ENCODE measurements at places on chromosomes 16 and 17. TPM values are rescaled to one million over a fixed set of nuclear protein-coding genes. Genes with fewer than 3 reads are reported as not detected.

GRCh38 chr17:72913142-72913682, 179.3 kb downstream of the SLC39A11 start:
- H3K27me3 ChIP-seq = no peaks in the 10 kb centered on the region
- no peak overlapping the region for H3K4me3 ChIP-seq
- H3K36me3 ChIP-seq = no peaks in the 10 kb centered on the region
- no peaks in the 10 kb centered on the region for H3K4me1 ChIP-seq

- no peaks in the 10 kb centered on the region for H3K27me3 ChIP-seq
- no peak overlapping the region for H3K27ac ChIP-seq
- no peak for DNase-seq
- no peaks in the 10 kb centered on the region for H3K36me3 ChIP-seq
- H3K4me1 ChIP-seq = peaks cover 33% of the 10 kb centered on the region
- no peak overlapping the region for H3K4me3 ChIP-seq
Measured at GRCh38 chr17:18963126-18964017, 11.4 kb downstream of the SLC5A10 start.

- no peaks in the 10 kb centered on the region for H3K36me3 ChIP-seq
- H3K4me3 ChIP-seq = no peak overlapping the region
- no peaks in the 10 kb centered on the region for H3K4me1 ChIP-seq
- H3K27me3 ChIP-seq = peaks cover 5% of the 10 kb centered on the region
Measured at GRCh38 chr16:31377210-31377903, 15.8 kb upstream of the ITGAD start.

DNA sequence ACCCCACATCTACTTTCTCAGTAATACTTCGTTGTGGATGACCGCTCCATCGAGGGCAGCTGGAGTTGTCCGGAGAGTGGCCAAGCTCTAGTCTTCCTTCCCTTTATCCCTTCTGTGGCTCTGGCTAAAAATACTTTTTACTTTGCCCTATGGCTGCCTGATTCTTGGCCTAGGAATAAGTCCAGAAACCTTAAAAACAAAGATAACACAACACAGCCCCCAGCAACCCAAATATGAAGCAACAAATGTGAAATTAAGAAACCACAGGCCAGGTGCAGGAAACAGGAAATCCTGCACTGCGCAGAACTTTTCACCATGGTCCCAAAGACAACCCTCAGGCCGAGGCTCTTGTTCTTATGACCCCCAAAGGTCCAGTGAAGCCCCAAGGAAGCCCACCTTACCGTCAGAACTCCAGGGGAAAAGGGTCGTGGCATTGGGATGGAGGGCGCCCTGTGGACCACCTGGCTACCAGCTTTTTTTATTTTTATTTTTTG, 26.0 kb downstream of the TK2 start:
- no peaks in the 10 kb centered on the region for H3K4me1 ChIP-seq
- H3K27ac ChIP-seq = no peak overlapping the region
- no peaks in the 10 kb centered on the region for H3K27me3 ChIP-seq
- DNase-seq = peak; percentile 55

DNA sequence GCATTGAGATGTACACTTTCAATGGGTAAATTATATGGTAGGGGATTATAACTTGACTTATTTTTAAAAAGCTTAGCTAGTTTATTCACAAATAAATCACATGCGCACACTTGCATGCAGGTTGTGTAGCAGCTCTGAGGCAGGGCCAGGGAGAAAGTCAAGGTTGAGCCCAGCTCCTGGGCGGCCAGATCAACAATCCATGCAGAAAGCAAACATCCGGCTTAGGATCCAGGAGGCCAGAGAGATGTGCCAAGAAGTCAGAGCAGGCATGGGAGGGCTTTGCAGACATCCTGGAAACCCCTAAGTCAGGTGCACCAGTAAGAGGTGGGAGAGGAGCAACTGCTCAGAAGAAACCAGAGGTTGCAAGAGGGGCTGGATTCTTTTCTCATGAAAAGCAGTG, 186.5 kb downstream of the AXIN2 start:
- no peak for DNase-seq
- H3K27me3 ChIP-seq = no peaks in the 10 kb centered on the region
- no peaks in the 10 kb centered on the region for H3K36me3 ChIP-seq

DNA sequence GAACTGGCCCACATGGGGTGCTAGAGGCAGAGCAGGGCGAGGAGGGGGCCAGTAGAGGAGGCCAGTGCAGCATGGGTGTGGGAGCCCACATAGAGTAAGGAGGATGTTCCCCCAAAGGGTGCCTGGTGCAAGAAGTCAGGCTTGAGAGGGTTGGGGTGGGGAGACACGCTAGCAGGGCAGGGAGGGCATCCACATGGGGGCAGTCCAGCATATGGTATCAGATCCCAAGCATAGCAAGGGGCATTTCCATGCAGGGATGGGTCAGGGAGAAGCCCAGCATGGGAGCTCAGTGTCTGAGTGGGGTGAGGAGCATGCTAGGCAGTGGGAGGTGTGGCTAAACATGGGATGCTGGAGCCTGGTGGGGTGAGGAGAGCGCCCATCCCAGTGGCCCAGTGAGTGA, 213.7 kb downstream of the COPRS start:
- H3K27ac ChIP-seq = no peak overlapping the region
- no peak overlapping the region for H3K4me3 ChIP-seq
- H3K36me3 ChIP-seq = no peaks in the 10 kb centered on the region

GRCh38 chr17:9693755-9694154, 48.4 kb downstream of the USP43 start:
- H3K36me3 ChIP-seq = no peaks in the 10 kb centered on the region
- H3K4me3 ChIP-seq = no peak overlapping the region
- no peak overlapping the region for H3K27ac ChIP-seq
- no peaks in the 10 kb centered on the region for H3K4me1 ChIP-seq
- H3K27me3 ChIP-seq = no peaks in the 10 kb centered on the region

GRCh38 chr17:48510761-48511604, 19.8 kb downstream of the HOXB1 start:
- peak; percentile 76 for DNase-seq
- H3K4me3 ChIP-seq = no peak overlapping the region
- H3K36me3 ChIP-seq = no peaks in the 10 kb centered on the region

DNA sequence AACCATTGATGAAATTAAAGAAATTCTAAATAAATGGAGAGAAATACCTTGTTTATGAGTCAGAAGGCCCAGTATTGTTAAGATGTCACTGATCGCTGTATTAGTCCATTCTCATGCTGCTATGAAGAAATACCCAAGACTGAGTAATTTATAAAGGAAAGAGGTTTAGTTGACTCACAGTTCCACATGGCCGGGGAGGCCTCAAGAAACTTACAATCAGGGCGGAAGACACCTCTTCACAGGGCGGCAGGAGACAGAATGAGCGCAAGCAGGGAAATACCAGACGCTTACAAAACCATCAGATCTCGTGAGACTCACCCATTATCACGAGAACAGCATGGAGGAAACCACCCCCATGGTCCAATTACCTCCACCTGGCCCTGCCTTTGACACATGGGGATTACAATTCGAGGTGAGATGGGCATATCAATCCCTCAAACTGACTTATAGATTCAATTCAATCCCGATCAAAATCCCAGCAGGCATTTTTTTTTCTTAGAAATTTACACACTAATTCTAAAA, 157.2 kb downstream of the ENGASE start:
- H3K4me1 ChIP-seq = no peaks in the 10 kb centered on the region
- no peak for DNase-seq
- H3K4me3 ChIP-seq = no peak overlapping the region
- no peaks in the 10 kb centered on the region for H3K27me3 ChIP-seq

- H3K27me3 ChIP-seq = peaks cover 78% of the 10 kb centered on the region
- peak overlapping the region; percentile 36 for H3K4me3 ChIP-seq
- H3K4me1 ChIP-seq = no peaks in the 10 kb centered on the region
- peak; percentile 77 for DNase-seq
- H3K36me3 ChIP-seq = no peaks in the 10 kb centered on the region
- H3K27ac ChIP-seq = no peak overlapping the region
Measured at GRCh38 chr16:25066747-25067631, 44.6 kb upstream of the LCMT1 start.

DNA sequence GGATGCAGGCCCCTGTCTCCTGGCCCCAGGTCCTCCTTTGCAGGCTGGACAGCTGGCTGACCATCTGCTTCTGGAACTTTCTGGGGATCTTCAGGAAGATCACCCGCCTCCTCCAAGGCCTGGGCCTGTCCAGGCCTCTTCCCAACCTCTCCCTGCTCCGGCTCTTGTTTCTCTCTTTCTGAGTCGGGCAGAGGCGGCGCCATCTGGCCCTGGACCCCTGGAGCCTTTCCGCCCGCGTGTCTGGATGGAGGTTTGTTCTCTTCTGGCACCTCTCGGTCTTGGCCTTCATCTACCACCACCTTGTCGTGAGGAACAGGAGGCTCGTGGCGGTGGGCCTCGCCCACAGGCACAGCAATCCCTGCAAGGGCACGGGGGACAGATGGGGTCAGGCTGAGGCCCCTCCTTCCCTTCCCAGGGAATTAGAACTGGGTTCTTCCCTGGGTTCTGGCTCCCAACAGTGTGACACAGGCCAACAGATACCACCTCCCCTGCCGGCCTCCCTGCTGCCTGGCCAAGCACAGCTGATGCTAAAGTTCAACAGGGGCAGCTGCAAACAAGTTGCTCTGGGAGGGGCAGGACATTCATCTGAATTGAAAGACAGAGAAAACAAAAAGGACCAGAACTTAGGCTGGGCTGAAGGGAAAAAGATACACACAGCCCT, 13.3 kb downstream of the NDUFAF8 start:
- no peak overlapping the region for H3K4me3 ChIP-seq
- no peaks in the 10 kb centered on the region for H3K27me3 ChIP-seq
- peak overlapping the region; percentile 67 for H3K27ac ChIP-seq

DNA sequence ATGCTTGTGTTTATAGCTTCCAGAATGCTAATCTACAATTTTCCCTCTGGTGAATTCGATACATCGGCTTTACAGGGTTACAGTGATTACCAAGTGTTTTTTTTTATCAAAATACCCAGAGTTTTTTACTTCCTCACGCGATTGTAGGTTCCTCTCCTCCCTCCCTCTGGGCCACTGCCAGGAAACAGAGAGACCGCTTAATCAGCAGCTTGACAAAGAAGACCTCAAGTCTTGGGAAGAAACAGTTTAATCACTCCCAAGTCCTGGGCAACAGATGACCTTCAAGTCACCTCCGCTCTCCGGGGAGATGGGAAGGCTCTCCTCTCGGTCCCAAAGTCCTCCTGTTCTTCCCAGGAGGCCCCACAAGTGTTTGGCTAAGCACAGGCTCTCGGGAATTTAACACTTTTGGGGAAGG, 23.5 kb downstream of the SMTNL2 start:
- peak; percentile 89 for DNase-seq
- H3K4me3 ChIP-seq = no peak overlapping the region
- H3K27ac ChIP-seq = peak overlapping the region; percentile 96
- H3K27me3 ChIP-seq = no peaks in the 10 kb centered on the region
- peaks cover 72% of the 10 kb centered on the region for H3K4me1 ChIP-seq
- peaks cover 13% of the 10 kb centered on the region for H3K36me3 ChIP-seq

GRCh38 chr16:28098959-28099945, 35.7 kb upstream of the GSG1L start:
- H3K4me1 ChIP-seq = no peaks in the 10 kb centered on the region
- no peaks in the 10 kb centered on the region for H3K27me3 ChIP-seq
- H3K27ac ChIP-seq = no peak overlapping the region
- H3K36me3 ChIP-seq = peaks cover 25% of the 10 kb centered on the region
- no peak overlapping the region for H3K4me3 ChIP-seq
- no peak for DNase-seq

- no peaks in the 10 kb centered on the region for H3K36me3 ChIP-seq
- H3K4me1 ChIP-seq = peaks cover 20% of the 10 kb centered on the region
- H3K27me3 ChIP-seq = no peaks in the 10 kb centered on the region
- no peak for DNase-seq
- H3K4me3 ChIP-seq = no peak overlapping the region
Measured at GRCh38 chr16:87823181-87823929, 46.0 kb downstream of the SLC7A5 start.

GRCh38 chr16:50185005-50185505, 31.9 kb downstream of the TENT4B start:
- H3K27me3 ChIP-seq = no peaks in the 10 kb centered on the region
- H3K4me3 ChIP-seq = no peak overlapping the region
- peaks cover 6% of the 10 kb centered on the region for H3K4me1 ChIP-seq
- peak overlapping the region; percentile 27 for H3K27ac ChIP-seq
- H3K36me3 ChIP-seq = no peaks in the 10 kb centered on the region

- DNase-seq = no peak
- no peaks in the 10 kb centered on the region for H3K36me3 ChIP-seq
- H3K4me3 ChIP-seq = no peak overlapping the region
Measured at GRCh38 chr16:56649820-56650219, 1.9 kb upstream of the MT1B start.

DNA sequence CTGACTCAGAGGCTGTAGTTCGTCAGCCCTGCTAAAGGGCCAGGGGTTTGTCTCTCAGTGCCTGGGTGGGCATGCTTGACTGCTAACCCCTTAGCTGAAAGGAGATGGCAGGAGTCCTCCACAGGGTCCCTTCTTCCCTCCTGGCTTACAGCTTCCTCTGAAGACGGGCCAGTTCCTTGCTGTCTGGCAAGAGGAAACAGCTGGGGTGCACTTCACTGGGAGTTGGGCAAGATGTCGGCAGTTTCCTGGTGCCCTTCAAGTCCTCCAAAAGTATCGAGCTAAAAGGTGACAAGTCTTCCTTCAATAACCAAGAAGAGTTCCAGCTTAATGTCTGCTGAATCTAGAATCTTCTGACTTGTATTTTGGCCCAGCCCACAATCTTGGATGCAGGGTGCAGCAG, 23.4 kb downstream of the NUP85 start:
- no peak overlapping the region for H3K27ac ChIP-seq
- no peak overlapping the region for H3K4me3 ChIP-seq
- no peaks in the 10 kb centered on the region for H3K4me1 ChIP-seq
- peaks cover 50% of the 10 kb centered on the region for H3K36me3 ChIP-seq
- no peaks in the 10 kb centered on the region for H3K27me3 ChIP-seq
- no peak for DNase-seq

GRCh38 chr17:6936370-6937028, 59.4 kb upstream of the ALOX12 start:
- no peaks in the 10 kb centered on the region for H3K36me3 ChIP-seq
- H3K27me3 ChIP-seq = no peaks in the 10 kb centered on the region
- no peak overlapping the region for H3K27ac ChIP-seq

- H3K27me3 ChIP-seq = no peaks in the 10 kb centered on the region
- H3K4me3 ChIP-seq = no peak overlapping the region
Measured at GRCh38 chr17:31508288-31509094, 117.0 kb downstream of the RAB11FIP4 start.

GRCh38 chr17:58630883-58631522, 60.8 kb downstream of the TEX14 start:
- no peaks in the 10 kb centered on the region for H3K27me3 ChIP-seq
- H3K4me3 ChIP-seq = no peak overlapping the region
- H3K36me3 ChIP-seq = no peaks in the 10 kb centered on the region
- H3K4me1 ChIP-seq = peaks cover 10% of the 10 kb centered on the region

GRCh38 chr17:41492351-41492750, 2.6 kb upstream of the KRT36 start:
- peaks cover 7% of the 10 kb centered on the region for H3K27me3 ChIP-seq
- no peaks in the 10 kb centered on the region for H3K4me1 ChIP-seq
- DNase-seq = peak; percentile 58

Gene KRTAP2-1
- not detected for polyA plus RNA-seq

Gene CETP
- polyA plus RNA-seq = 0.49 TPM

Gene SHISA9
- not detected for polyA plus RNA-seq

Gene TM4SF5
- not detected for polyA plus RNA-seq

Gene HS3ST6
- not detected for polyA plus RNA-seq

Gene CCDC200
- polyA plus RNA-seq = 6.1 TPM

Gene CLDN7
- polyA plus RNA-seq = 0.99 TPM

Gene VASN
- 30.5 TPM for polyA plus RNA-seq

Gene SLC12A3
- not detected for polyA plus RNA-seq

Gene KRT9
- not detected for polyA plus RNA-seq

Measured in cardiac muscle cell (in vitro differentiated cells and primary cell).